Nephron progenitor cell (in vitro differentiated cells): ENCODE measurements at places on chromosomes 5 and 9.

DNA sequence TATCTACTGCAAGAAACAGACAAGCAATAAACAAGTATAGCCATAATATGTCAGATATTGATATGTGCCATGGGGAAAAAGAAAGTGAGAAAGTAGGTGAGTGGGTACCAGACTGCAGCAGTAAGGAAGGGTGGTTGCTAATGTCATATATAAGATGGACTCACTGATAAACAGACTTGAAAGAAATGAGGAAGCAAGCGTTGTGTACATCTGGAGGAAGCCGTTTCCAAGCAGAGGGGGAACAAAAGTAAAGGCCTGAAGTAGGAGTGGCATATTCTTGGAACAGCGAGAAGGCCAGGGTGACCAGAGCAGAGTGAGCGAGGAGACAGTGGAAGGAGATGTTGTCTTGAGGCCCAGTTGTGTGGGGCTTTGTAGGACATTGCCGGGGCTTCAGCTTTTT lies 142.2 kb upstream of the MAP3K1 start:
- DNase-seq = no peak

DNA sequence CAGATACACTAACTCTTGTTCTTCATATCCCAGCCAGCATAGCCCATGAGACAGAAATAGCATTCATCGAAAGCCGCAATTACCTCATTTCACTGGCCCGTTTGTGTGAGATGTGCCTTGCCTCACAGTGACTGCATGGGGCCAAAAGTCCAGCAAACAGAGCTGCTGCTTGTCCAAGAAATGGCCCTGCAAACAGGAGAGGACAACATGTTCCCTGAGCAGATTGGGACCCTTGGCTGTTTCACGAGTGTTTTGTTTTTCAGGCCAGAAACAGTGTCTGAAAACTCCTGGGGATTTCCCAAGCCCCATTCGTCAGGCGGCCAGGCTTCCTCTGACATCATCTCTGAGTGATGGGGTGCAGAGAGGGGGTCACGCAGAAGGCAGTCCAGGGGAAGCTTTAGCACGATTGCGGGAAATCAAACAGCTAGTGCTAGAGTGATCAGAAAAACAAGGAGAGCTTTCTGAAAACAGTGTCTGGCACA lies 503.6 kb upstream of the PAPPA start:
- DNase-seq = no peak

GRCh38 chr5:1911773-1912235 lies 29.1 kb upstream of the IRX4 start:
- no peak for DNase-seq

GRCh38 chr5:1967736-1968135 lies 85.0 kb upstream of the IRX4 start:
- no peak for DNase-seq

DNA sequence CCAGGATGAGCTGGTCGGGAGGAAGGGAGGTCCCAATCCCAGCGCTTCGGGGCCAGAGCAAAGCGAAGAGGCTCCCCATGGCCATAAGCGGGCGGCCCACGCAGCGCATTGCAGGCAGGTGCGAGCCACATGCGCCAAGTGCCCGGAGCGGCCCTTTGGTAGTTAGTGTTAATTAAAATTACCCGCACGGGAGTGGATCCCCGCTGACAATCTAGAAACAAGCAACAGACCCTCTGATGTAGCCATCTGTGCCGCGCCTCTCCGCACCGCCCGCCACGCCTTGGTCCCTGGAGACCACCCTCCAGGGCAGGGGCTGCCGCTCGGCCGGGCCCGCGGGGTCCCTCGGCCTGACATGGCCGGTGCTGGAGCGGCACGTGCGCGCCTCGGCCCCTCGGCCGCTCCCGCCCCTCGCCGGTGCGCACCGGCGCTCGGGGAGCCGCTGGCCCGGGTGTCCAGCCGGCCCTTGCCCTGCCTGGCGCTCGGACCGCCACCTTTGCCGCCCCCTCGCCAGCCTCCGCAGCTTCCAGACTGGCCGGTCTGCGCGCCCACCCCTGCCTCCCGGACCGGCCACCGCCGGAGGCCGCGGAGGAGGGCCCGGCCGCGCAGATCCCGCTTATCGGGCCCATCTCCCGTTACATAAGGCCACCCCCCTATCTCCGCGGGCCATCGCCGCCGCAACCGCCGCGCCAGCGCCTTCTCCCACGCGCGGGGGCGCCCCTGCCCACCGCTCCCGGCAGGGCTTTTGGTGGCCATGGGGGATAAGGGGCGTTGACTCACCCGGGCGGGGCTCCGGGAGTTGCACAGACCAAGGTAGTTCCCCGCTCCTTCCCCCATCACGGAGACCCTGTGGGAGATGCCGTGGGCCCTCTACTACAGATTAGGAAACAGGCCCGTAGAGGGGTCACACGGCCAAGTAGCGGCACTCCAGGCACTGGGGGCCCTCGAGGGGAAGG lies 1.9 kb upstream of the IL13 start:
- DNase-seq = peak; percentile 63

DNA sequence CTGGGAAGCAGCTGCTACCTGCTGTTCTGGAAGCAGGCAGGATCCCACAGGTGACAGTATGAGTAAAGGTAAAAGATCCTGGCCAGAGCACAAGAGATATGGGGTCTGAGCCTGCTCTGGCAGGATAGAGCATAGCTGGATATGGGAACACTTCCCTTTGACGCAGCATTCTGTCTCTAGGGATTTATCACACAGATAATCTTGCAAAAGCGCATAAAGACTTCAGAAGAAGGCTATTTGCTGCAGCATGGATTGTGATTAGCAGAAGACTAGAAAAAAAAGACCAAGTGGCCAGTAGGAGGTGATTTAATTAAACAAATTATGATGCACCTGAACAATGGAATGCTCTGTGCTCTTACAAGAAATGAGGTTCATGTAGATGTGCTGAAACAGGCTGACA lies 52.4 kb upstream of the PWWP2A start:
- DNase-seq = no peak

- no peak for DNase-seq
Observed at GRCh38 chr9:73689051-73689870, 537.6 kb downstream of the ANXA1 start.

- DNase-seq = no peak
Observed at GRCh38 chr5:56523790-56524575, 290.9 kb upstream of the ANKRD55 start.

DNA sequence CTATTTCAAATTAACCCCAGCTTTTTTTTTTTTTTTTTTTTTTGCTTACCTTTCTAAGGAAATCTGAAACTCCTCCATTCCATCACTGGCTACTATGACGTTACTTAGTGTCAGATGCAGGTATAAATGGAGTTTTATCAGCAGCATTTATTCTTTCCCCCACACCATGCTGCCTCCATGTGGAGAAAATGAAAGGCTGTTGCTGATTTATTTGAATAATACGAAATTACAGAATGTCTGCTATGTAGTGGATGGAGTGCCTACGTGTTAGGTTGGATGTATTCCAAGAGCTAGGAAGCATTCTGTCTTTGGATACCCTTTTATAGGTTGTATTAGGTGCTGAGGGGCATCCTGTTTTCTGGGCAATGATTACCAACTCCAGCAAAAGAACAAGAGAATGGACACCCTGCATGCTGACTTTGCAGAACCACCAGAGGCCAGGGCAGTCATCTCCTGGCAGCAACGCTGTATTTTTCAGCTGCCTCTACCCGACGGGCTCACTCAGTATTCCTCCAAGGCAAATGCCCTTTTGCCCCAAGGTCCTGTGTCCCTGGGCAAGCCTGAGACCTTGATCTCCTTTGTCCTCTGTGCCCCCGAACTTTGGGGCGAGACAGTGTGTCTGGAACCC lies 199.5 kb downstream of the ALDH1A1 start:
- no peak for DNase-seq
